Astrocyte of the cerebellum (primary cell): ENCODE measurements at places on chromosomes 7 and 10.

- no peak for DNase-seq
Observed at GRCh38 chr10:10591715-10592341, 425.8 kb upstream of the CELF2 start.

GRCh38 chr10:104657036-104657435, 15.9 kb downstream of the SORCS3 start:
- DNase-seq, result no peak

GRCh38 chr10:76080451-76080850, 649.0 kb downstream of the LRMDA start:
- DNase-seq, result peak; percentile 49

GRCh38 chr10:44065788-44066526, 318.9 kb downstream of the CXCL12 start:
- DNase-seq, result no peak

GRCh38 chr10:37582237-37582636, 275.2 kb downstream of the ZNF248 start:
- no peak for DNase-seq

DNA sequence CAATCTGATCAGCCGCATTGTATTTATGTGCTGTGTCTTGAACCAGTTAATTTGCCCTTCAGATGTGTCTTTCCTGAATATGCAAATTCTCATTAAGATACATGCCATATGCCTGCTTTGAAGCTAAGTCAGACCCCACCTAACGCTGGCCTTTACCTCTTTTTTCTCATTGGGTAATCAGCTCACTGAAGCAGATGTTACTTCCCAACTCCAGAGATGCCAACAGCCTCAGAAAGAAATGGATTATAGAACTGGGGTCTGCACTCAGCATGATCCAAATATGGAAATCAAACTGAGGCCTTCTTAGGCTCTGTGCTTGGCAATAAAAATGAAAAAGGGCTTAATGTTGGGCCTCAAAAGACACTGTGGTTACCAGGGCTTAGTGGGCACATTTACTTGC, 113.9 kb downstream of the FZD1 start:
- DNase-seq, result no peak

GRCh38 chr7:80677629-80678028, 39.2 kb downstream of the CD36 start:
- no peak for DNase-seq
